ENCODE measurements at places on chromosomes 16 and 17. TPM values are rescaled to one million over a fixed set of nuclear protein-coding genes. Genes with fewer than 3 reads are reported as not detected.

DNA sequence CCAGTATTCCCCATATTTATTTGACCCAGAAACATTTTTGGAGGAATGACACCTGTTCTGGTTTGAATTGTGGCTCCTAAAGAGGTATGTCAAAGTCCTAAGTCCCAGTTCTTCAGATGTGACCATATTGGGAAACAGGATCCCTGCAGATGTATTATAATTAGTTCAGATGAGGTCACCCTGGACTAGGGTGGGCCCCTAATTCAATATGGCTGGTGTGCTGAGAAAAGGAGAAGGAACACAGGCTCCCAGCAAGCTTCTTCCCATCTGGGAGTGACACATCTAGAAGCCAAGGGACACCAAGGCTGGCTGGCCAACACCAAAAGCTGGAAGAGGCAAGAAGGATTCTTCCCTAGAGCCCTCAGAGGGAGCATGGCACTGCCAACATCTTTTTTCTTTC is 3.8 kb upstream of the GCSH start:
- no peaks in the 10 kb centered on the region for H3K36me3 ChIP-seq
- H3K27me3 ChIP-seq, result no peaks in the 10 kb centered on the region
- no peak overlapping the region for H3K4me3 ChIP-seq
- DNase-seq, result no peak
- H3K4me1 ChIP-seq, result peaks cover 2% of the 10 kb centered on the region

- peaks cover 79% of the 10 kb centered on the region for H3K4me1 ChIP-seq
- peak overlapping the region; percentile 81 for H3K4me3 ChIP-seq
- peak overlapping the region; percentile 93 for H3K27ac ChIP-seq
- no peaks in the 10 kb centered on the region for H3K36me3 ChIP-seq
- H3K27me3 ChIP-seq, result no peaks in the 10 kb centered on the region
- peak; percentile 87 for DNase-seq
Observed at GRCh38 chr17:40341808-40342503, 22.6 kb downstream of the GJD3 start.

DNA sequence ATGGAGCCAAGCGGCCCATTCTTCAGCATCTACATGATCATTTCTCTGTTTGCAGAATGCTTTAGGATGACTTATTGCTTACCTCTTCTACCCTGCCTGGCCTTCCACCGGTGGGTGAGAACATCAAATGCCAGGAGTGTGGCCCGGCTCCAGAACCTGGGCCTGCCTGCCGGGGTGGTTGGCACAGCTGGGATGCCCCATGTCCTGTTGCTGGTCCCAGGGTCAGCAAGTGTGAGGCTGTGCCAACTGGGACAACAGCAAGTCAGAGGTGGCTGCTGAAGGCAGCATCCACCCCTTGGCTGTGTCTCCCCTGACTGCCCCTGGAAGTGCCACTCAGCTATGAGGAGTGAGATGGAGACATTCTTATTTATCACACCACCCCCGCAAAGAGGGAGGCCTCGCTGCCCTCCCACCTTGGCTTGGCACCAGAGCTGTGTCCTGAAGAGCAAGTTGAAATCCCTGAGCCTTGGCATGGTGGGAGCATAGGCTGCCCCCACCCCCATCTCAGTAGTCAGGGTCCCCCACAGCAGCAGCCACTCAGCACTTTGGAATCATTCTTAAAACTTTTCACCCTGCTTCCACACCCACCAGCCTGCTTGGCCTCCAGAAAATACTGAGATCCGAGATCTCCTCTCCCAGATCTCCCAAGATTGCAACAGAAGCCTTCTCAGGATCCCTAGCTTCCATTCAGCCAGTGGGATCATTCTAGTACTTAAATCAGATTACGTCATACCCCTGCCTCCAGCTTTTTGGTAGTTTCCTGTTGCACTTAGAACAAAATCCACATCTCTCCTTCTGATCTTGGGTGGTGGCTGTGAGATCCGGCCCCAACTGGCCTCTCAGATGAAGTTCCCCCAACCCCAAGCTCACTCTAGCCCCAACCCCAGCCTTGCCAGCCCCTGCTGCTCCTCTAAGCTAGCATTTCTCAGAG is 127.5 kb downstream of the SOCS1 start:
- H3K4me1 ChIP-seq, result peaks cover 26% of the 10 kb centered on the region
- H3K36me3 ChIP-seq, result no peaks in the 10 kb centered on the region
- no peak overlapping the region for H3K27ac ChIP-seq

GRCh38 chr17:58267347-58268324 is 13.1 kb downstream of the MPO start:
- H3K4me3 ChIP-seq, result no peak overlapping the region
- H3K27ac ChIP-seq, result no peak overlapping the region
- no peak for DNase-seq
- H3K27me3 ChIP-seq, result peaks cover 5% of the 10 kb centered on the region
- no peaks in the 10 kb centered on the region for H3K36me3 ChIP-seq

DNA sequence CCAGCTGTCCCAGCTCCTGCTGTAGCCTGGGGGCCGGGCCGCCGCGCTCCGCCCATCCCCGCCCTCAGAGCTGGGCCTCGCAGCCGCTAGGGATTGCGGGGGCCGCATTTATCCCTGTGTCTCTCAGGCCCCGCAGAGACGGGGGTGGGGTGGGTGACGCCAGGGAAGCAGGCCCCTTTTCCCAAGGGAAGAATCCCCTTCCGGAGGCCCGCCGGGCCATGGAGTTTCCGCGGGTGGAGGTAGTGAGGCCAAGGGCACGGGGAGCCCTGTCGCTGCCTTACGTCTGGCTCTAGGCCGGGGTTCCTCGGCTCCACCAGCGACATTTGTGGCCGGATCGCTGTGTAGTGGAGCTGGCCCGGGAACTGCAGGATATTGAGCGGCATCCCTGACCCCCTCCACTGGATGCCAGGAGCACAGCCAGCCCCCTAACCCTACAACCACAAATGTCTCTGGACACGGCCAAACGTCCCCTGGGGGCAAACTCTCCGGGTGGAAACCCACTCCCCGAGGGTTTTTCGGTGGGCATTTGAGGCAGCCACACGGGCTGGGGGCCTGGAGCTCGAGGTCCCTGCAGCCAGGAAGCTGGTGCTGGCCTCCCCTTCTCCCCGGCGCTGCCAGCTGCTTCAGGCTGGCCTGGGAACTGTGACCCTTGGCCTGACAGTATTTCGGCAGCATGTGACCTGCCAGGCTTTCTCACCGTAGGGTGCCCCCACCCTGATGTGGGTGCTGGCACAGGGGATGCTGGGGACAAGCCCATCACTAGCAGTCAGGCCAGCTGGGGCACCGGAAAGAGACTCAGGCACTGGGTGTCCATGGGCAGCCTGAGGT is 12.0 kb upstream of the CD300A start:
- H3K27me3 ChIP-seq, result no peaks in the 10 kb centered on the region
- peak; percentile 96 for DNase-seq
- peak overlapping the region; percentile 65 for H3K4me3 ChIP-seq

- DNase-seq, result no peak
- no peak overlapping the region for H3K4me3 ChIP-seq
- H3K36me3 ChIP-seq, result no peaks in the 10 kb centered on the region
- no peaks in the 10 kb centered on the region for H3K27me3 ChIP-seq
- no peaks in the 10 kb centered on the region for H3K4me1 ChIP-seq
- H3K27ac ChIP-seq, result no peak overlapping the region
Observed at GRCh38 chr16:62927122-62927521, 890.9 kb upstream of the CDH8 start.

- no peaks in the 10 kb centered on the region for H3K27me3 ChIP-seq
- H3K36me3 ChIP-seq, result no peaks in the 10 kb centered on the region
- no peaks in the 10 kb centered on the region for H3K4me1 ChIP-seq
- H3K27ac ChIP-seq, result no peak overlapping the region
- DNase-seq, result no peak
Observed at GRCh38 chr16:53611179-53611696, 92.4 kb downstream of the RPGRIP1L start.

The ITGAL gene
- 1.1 TPM for total RNA-seq

The KRT222 gene
- total RNA-seq, result not detected
